Neuronal stem cell (in vitro differentiated cells): ENCODE measurements at places on chromosomes 12 and 14.

DNA sequence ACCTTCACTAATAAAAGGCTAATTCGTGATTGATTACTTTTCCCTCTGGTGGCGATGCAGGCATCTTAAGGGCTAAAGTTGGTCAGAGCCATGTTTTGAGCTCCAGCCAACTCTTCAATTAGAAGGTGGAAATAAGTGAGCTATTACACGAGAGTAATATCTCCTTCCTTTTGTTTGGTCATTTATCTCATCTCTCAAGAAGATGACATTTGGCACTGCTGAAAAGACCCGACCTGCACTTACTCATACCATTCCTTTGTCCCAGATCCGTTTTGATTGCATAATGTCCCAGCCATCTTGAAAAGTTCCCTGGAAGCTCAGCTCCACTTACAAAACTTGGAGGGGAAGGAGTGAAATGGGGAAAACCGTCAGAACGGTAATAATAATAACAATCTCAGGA is 316.2 kb downstream of the VRK1 start:
- DNase-seq: no peak

GRCh38 chr14:85695300-85695699 is 165.4 kb downstream of the FLRT2 start:
- no peak for DNase-seq

- DNase-seq: no peak
These were observed 63.4 kb upstream of the CCND2 start for GRCh38 chr12:4210183-4210582.

DNA sequence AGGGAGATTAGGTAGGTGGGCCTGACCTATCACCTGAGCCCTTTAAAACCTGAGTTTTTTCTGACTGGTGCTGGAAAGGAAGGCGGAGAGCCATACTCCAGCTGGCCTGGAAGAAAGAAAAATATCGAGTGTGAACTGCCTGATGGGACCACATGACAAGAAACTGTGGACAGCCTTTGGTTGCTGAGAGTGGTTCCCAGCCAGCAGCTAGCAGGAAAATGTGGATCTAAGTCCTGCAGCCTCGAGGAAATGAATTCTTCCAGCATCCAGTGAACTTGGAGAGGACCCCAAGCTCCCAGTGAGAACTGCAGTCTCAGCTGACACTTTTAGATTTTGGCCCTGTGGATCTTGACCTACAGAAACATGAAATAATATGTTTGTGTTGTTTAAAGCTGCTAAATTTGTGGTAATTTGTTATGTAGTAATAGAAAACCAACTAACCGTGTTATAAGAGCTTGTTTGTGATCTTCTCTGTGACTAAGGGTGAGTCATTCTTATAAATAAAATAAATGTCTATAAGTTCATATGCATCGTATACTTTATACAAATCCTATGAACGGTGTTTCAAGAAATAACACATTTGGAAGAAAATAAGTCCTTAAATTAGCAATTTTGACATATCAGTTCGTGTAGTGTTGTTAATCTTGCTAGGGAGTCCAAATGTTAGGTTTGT is 359.6 kb downstream of the BMP4 start:
- no peak for DNase-seq

GRCh38 chr12:8088574-8088973 is 6.5 kb downstream of the NECAP1 start:
- no peak for DNase-seq

- DNase-seq: no peak
These were observed 279.6 kb upstream of the TMEM132C start for GRCh38 chr12:127987199-127987901.

- no peak for DNase-seq
These were observed 87.4 kb upstream of the PKP2 start for GRCh38 chr12:32983968-32984367.
